K562 (cell line): ENCODE measurements at places on chromosomes 2 and 18. TPM values are rescaled to one million over a fixed set of nuclear protein-coding genes. Genes with fewer than 3 reads are reported as not detected.

Gene CRACDL
- polyA plus RNA-seq: not detected in 2 replicates

Gene MOGAT1
- not detected in 2 replicates for polyA plus RNA-seq

GRCh38 chr2:133362061-133362476 is 206.2 kb downstream of the NCKAP5 start:
- no peak for DNase-seq

Gene SERPINB5
- polyA plus RNA-seq: 0.20 and 0.24 TPM in 2 replicates

- DNase-seq: peak; percentile 6
These were observed 234.4 kb upstream of the RGPD4 start for GRCh38 chr2:107592280-107592624.

DNA sequence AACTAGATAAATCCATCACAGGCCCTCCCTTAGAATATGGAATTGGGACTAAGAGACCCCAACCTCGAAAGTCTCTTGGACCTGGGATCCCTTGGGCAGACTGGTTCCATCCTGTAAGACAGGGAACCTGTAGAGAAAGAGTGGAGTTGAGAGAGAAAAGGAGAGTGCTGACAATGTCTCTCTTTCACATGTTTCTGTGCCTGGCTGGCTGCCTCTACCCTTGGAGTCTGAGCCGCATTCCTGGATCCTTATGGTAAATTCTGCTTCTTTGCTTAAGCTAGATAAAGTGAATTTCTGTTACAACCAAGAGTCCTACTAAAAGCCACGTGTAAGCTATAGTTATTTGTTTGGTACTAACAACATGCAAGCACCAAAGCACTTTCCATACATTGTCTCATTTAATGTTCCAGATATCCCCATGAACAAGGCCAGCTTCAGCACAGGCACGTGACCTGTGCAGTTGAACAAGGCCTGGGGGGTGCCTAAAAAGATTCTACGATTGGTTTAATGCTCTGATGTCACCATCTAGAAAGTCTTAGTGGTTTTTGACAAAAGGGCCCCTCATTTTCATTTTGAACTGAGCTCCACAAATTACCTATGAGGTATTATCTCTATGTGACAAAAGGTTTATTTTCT is 2.1 kb upstream of the PUM2 start:
- peak; percentile 16 for DNase-seq

DNA sequence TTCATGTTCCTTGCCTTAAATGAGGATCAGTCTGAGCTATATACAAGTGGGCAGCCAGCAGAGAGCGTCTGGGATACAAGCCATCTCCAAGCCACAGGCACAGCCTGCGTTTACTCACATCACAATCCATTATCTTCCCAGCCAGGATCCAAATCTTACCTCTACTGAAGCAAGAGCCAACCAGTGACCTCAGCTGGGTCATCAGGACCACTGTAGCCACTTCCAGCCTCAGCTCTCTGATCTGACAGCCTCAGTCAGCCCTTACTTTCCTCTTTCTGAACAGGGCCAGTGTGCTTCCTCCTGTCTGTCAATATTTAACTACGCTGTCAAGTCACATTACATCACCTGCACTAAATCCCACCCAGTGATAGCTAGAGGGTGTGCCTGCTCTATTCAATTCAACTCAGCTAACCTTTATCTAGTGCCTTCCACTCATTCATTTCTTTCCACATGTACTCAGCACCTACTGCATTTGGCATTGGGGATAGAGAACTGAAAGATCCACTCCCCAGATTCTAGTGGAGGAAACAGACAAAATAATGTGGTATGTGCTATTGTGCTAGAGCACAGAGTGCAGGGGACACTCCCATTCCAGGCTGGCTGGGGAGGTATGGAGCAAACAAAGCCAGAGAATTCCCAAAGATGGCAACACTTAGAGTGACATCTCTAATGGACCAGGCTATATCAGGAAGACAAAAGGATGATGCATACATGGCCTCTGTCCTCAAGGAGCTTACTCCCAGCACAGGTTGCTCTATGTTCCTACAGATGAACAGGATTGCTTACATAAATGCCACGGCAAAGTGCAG is 146.5 kb downstream of the NCKAP5 start:
- no peak for DNase-seq

GRCh38 chr2:43259512-43259911 is 33.1 kb upstream of the ZFP36L2 start:
- no peak for DNase-seq

Gene TMBIM1
- polyA plus RNA-seq: 47.0 and 49.5 TPM in 2 replicates

DNA sequence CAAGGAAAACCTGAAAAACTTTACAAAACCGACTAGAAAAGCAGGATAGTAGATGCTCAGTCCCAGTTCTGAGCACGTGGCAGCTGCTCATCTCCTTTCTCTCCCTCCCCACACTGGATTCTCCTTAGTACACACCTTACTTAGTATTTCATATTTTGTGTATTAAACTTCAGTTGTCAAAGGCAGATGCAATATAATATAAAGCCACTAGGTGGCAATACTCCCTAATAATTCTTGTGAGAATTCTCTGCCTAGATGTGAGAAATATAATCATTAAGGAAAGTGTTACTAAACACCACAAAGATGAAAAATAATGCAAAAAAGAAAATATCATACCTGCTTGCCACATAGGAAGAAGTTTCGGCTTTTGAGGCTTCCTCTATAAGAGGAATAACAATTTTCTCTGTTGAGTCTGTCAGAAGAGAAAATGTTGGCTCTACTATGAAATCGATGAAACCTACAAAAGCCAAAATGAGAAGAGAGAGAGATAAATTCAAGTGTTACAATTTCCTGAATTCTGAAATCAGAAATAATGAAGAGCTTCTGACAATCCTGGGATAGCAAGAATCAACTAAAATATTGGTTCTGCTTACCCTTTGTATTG is 200.6 kb downstream of the PPP1R1C start:
- peak; percentile 18 for DNase-seq

DNA sequence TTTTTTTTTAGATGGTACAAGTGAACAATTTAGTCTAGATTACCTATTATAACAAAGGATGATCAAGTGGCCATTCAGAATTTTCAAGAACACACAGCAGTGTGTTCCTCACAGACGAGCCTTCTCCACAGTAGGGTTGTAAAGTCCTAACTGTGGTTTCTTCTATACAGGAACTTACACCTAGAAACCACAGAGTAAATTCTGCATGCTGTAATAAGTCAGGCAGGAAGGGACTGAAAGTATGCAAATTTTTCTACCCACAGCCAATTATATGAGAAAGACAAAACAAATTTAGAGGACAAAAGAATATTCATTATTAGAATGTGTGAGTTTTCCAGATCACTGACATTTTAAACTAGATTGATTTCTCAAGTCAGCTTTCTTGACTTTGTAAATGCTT is 99.5 kb downstream of the RBMS1 start:
- no peak for DNase-seq

Gene SOCS6
- 3.4 and 3.9 TPM in 2 replicates for polyA plus RNA-seq

DNA sequence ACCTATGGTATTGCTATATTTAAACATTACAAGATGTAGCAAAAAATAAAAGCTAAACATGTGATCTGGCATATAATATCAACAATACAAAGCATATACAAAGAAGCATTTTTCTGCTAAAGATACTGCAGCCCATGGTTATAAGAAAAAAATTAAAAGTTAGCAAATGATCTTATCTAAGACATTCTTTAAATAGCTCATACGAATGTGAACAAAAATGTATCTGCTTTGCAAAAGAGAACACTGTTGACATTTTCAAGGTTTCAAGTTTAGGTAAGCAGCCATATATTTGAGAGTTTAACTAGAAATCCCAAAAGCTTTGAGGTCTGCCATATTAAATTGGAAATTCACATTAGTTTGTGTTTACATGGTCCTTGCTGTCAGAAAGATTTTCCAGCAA is 301.0 kb upstream of the SLC39A10 start:
- no peak for DNase-seq

DNA sequence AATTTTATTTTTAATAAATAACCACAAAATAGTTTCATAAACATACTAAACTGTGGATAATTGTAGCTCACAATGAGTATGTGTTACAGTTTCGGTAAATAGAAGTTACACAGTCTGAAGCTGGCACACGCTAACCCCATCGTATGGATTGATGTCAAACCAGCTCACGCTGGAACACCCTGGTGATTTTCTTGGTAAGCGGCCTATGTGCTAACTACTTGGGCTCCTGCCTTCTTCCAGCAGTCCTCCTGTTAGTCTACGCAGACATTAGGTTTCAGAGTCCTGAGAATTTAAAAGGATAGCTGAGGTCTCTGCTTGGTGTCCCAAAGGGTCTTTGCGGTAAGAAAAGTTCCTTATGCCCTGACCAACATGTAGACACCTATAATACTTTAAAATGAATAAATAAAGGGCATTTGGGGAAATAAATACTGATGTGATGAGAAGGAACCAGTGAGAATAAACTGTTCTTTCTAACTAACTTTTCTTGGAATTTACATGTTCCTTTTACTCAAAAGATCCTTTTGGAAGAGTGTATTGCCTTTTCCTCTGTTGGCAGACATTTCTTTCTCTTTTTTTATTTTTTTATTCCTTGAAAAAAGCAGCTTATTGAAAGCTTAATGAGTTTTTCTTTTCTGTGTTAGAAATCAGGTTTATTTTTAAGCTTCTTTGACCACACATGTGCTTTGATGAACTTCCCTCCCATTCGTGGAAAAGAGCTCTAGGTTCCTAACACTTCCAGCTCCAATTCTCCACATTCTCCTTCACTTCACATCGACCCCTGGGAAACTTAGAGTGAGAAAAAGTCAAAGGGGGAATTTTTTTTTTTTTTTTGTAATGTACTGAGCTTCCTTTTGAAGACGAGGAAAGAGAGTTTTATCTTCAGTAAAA is 322.2 kb downstream of the IRS1 start:
- DNase-seq: no peak

- no peak for DNase-seq
These were observed 19.4 kb downstream of the ANTXR1 start for GRCh38 chr2:69032336-69032735.

- DNase-seq: no peak
These were observed 111.6 kb downstream of the FAM210A start for GRCh38 chr18:13614641-13615288.

- DNase-seq: peak; percentile 62
These were observed 13.7 kb upstream of the TET3 start for GRCh38 chr2:73970850-73971471.

Gene DNAJC5G
- 0.43 TPM in 1 of 2 replicates, not detected in the other for polyA plus RNA-seq

DNA sequence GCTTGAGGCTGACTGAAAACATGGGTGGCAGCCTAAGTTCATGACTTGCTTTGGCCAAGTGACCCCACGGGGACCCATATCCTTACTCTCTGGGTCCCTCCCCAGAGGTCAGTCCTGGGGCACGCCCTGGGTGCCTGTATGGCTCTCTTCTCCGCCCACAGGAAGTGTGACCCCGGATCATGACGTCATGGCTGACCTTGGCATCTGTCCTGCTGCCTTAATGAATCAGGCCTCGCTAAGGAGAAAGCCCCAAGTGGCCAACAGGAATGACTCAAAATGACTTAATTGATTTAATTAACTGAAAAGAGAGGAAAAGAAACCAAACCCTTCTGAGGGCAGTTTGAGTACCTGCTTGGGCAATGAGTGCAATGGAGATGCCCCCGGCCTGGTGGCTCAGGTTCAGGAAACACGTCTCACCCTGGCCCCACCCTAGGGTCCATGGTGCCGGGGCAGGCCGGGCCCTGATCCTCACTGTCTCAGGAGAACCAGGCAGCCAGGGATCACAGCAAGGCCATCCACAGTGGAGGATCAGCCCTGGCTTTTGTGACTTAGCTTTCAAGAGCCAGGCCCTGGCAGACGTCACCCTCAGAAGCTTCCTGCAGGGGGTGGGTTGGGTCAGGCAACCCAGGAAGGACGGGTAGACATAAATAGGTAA is 112.0 kb downstream of the CYP26B1 start:
- DNase-seq: peak; percentile 27

Gene SCN3A
- not detected in 2 replicates for polyA plus RNA-seq

DNA sequence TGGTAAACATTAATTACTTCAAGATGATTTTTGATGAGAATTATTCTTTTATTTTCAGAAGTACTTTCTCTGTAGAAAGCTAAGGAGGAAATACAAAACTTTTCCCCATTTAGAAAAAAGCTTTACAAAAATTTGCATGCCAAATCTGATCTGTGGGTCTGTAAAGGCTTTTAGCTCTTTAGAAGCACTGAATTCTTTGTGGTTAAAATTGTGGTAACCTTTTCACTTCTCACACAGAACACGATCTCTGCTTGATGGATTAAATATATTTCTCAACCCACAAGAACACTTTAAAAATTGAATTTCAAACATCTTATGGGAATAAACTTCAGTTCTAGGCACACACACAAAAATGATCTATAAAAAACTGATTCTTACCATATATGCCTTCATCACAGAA is 63.7 kb downstream of the VIL1 start:
- no peak for DNase-seq

DNA sequence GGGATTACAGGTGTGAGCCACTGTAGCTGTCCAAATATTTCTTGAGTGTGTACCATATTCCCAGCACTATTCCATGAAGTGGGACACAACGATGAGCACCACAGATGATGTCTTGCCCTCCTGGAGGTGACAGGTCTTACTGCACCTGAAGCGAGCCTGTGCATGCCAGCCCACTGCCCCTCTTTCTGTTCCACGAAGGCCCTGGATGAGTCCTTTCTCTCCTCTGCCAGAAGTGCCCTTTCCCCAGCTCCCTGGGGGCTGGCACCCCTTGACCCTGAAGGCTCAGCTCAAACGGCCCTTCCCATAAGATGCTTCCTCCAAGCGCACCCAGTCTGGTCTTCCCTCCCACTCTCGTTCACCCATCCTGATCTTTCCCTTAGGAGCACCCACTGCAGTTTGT is 5.5 kb downstream of the ATP6V1B1 start:
- DNase-seq: no peak

DNA sequence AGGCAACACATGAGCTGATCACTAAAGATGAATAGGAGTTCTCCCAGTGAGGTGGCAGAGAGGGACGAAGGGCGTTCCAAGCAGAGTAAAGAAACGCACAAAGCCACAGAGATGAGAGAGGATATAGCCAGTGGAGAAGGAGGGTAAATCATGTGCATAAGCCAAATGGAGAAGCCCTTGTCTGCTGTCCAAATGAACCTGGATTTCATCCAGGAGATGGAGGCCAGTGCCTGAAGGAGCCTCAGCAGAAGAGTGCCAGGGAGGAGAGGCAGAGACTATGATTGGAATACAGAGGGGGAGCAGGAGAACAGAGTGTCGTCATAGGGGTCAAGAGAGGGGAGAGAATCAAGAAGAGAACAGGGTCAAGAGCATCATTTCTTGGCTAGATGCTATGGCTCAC is 48.9 kb upstream of the STPG4 start:
- DNase-seq: no peak

GRCh38 chr2:39858677-39859076 is 79.6 kb upstream of the THUMPD2 start:
- no peak for DNase-seq

- no peak for DNase-seq
These were observed 125.8 kb upstream of the EPB41L3 start for GRCh38 chr18:5669585-5669984.

DNA sequence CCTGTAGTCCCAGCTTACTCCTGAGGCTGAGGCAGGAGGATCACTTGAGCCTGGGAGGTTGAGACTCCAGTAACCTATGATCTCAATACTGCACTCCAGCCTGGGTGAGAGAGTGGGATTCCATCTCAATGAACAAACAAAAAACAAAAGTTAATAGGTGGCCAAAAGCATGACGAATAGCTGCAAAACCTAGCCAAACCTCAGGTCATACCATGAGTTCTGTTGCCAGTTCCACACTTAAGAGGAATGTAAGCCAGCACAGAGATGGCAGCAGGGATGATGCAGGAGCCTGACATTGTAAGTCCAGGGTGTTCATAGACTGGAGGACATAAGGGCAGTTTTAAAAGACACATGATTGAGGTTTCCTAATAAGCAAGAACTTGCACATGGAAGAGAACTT is 55.3 kb upstream of the RMDN2 start:
- no peak for DNase-seq

Gene TMEM37
- polyA plus RNA-seq: 0.26 and 0.64 TPM in 2 replicates

Gene IL36B
- not detected in 2 replicates for polyA plus RNA-seq

Gene ZNF516
- 0.05 and 0.09 TPM in 2 replicates for polyA plus RNA-seq

GRCh38 chr2:200430017-200430416 is 79.9 kb downstream of the KCTD18 start:
- no peak for DNase-seq
